ENCODE measurements at places on chromosomes 5 and 9.

- DNase-seq = peak; percentile 10
These were observed 1640.3 kb upstream of the C9orf72 start for GRCh38 chr9:29213417-29214153.

- DNase-seq = no peak
These were observed 118.2 kb downstream of the MED27 start for GRCh38 chr9:131961496-131961880.

GRCh38 chr9:114553202-114553601 is 34.4 kb upstream of the ATP6V1G1 start:
- DNase-seq = no peak

DNA sequence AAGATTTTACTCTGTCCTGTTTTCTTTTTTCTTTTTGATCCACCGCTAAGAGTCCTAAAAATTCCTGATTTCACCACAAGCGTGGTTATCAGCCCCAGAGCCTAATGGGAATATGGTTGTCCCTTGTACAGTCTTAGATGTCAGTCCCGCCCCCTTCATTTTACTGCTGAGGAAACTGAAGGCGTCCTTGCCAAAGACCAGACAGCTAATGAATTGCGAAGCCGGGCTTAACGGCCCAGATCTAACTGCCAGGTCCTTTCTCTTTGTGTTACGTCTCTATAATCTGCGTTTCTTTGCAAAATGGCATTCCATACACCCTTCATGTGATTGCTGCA is 497 bp downstream of the NSA2 start:
- DNase-seq = peak; percentile 2

DNA sequence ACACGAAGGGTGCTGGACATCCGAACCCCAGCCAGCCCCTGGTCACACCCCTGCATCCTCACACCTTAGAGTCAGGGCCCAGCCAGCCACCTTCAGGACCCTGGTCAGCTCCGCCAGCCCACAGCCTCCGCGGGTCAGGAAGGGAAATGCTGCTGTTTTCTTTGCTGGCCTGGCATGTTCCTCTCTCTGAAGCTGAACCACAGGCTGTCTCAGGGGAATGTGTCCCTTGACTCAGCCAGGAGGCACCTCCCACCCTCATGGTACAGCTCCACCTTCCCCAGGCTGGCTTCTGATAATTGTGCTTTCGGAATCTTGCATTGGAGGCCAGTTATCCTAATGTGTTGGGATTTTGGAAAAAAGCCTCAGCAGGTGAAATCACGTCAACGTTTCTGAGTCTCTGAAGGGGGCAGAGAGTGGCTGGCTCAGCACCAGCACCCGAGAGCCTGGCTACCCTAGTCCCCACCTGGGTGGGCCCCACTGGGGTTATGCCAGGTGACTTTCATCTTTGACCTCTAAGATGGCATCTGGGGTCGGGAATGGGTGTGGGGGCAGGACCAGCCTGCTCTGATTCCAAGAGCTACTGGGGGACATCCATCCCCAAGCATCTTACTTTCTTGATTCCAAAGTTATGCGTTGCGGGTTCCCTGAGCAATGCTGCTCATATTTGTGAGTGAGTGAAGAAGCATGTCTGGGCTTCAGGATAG is 9.8 kb upstream of the OLFM1 start:
- no peak for DNase-seq

GRCh38 chr5:170552621-170553115 is 48.8 kb downstream of the KCNIP1 start:
- no peak for DNase-seq

- DNase-seq = no peak
These were observed 33.2 kb downstream of the MYO10 start for GRCh38 chr5:16902846-16903245.

DNA sequence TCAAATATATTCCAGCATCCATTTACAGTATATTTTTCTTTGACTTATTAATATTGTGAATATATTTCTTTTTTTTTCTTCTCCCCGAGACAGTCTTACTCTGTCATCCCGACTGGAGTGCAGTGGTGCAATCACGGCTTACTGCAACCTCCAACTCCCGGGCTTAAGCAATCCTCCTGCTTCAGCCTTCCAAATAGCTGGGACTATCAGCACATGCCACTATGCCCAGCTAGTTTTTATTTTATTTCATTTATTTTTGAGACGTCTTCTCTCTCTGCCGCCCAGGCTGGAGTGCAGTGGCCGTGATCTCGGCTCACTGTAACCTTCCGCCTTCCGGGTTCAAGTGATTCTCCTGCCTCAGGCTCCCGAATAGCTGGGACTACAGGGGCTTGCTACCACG is 7.4 kb upstream of the GLIPR2 start:
- DNase-seq = no peak

GRCh38 chr5:147863454-147864158 is 14.9 kb upstream of the SCGB3A2 start:
- no peak for DNase-seq

- DNase-seq = no peak
These were observed 238.4 kb downstream of the NR2F1-AS1 start for GRCh38 chr5:93342563-93343061.

- no peak for DNase-seq
These were observed 210.1 kb downstream of the PAX5 start for GRCh38 chr9:36823934-36824333.

DNA sequence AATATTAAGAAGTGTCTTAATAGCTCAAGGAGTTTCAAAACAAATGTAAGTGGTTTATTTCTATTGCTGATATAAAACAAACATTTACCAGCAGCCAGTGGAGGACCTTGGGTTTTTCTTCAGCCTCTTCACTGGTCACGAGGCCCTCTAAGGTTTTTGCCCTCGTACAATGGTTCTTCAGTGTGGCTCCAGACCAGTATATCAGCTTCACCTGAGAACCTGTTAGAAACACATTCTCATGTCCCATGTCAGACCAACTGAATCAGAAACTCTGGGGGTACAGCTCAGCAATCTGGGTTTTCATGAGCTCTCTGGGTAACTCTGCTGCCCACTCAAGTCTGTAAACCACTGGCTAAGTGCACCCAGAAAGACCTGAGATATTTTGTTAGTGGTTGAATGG is 12.9 kb downstream of the WWC1 start:
- no peak for DNase-seq

- no peak for DNase-seq
These were observed 516.0 kb downstream of the ZNF608 start for GRCh38 chr5:124230456-124230855.

DNA sequence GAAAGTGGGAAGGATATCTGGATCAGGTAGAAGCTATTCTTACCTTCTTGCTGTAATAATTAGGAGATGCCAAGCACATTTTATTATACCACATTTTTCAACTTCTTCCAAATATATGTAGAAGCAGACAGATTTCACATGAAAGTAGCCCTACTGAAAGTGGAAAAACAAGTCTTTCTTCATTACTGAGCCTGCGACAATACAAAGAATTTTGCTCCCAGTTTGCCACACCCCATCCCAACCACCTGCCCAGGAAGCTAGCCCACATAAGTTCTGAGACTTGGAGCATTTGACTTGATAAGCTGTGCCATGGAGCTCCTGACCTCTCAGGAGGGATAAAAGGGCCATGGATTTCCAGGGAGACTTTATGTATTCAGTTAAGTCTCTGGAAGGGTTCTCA is 249.1 kb upstream of the ADCY2 start:
- DNase-seq = no peak

All from NCI-H510A (cell line).